Stimulated activated CD4-positive, alpha-beta T cell treated with anti-CD3 and anti-CD28 coated beads, Interleukin-4, amount 100 ng/mL, for 24 hours (primary cell): ENCODE measurements at places on chromosomes 12 and 14.

DNA sequence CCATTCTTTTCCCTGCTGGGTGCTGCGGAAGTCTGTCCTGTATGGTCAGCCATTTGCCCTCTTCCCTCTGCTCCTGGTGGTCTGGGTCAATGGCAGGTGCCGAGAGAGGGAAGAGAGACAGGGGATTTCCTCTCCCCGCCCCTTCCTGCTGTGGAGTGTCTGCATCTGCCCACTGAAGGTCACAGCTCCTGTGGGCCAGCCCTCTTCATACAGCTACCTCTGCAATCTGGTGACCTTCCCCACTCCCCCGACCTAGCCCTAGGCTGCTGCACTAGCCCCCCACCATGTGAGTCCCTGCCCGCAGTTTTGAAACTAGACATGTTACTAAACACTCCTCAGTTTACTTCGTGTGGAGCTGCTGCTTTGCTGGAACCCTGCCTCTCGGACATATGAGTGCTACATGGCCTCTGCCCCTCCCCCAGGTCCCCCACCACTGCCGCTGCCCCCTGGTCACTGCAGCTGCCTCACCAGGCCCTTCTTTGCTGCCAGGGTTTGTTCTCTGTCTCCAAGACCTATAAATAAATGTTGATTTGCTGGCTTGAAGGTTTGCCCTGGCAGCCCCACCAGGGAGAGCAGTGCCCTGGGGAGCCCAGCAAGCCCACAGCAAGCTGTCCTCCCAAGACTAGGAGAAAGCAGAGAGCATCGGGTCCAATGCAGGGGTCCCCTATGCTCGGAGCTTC lies 102.9 kb downstream of the DPF3 start:
- DNase-seq: no peak

DNA sequence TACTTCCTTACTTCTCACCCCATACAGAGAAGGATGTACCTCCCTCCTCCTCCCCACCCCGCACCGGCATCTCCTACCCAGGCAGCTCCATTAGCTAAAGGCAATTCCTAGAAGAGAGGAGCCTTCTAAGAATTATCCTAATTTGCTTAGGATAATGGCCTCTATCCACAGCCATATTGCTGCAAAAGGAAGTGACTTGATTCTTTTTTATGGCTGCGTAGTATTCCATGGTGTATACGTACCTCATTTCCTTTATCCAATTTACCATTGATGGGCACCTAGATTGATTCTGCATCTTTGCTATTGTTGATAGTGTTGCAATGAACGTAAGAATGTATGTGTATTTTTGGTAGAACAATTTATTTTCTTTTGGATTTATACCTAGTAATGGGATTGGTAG lies 189.7 kb downstream of the PCNX1 start:
- no peak for DNase-seq

GRCh38 chr12:68913682-68914081 lies 19.3 kb downstream of the CPM start:
- no peak for DNase-seq

DNA sequence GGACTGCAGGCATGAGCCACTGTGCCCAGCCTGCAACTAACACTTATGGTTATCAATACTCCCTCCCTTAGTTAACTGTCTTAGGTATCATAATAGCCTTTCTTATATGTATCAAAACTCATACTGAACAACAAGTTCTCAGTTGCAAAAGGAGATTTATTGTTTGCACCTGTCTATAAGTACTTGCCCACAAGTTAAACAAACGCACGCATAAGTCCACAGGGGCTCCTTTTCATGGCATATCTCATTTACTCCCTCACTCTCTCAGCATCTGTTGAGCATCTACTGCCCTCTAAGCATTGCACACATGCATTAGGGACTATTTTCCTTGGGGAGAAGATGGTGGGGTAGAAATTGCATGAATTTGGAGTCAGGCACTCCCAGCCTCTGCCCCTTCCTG lies 46.7 kb upstream of the CORO1C start:
- no peak for DNase-seq

- DNase-seq: no peak
Observed at GRCh38 chr12:105741786-105742566, 396.8 kb downstream of the NUAK1 start.

DNA sequence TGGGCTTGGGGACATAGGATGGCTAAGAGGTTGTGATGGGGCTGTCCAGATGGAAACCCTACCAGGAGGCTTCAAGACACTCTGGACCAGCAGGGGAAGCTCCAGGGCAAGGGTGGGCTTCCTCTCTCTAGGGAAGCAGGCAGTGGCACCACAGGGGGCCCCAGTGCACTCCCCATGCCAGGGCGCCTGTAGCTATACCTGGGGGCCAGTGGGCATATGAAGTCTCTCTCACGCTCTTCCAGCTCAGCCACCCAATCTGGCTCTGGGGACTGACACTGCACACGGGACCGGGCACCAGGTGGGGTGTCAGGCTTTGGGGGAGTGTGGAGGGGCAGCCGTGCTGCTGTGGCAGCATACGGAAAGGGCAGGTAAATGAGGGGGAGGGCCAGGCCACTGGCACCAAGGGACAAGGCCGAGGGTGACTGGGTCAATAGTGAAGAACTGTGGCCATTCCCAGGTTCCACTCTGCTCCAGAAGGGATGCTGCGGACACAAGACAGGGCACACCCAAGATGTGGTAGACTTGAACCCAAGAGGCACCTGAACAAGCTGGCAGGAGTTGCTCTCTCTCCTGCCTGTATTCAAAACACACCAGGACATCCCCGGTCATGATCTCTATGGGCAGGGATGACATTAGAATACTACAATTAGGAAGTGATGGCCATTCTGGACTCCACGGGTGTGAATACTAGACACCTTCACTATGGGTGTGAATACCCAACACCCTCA lies 27.5 kb downstream of the RFLNA start:
- DNase-seq: no peak

- DNase-seq: no peak
Observed at GRCh38 chr12:76790564-76791552, 26.9 kb downstream of the ZDHHC17 start.

DNA sequence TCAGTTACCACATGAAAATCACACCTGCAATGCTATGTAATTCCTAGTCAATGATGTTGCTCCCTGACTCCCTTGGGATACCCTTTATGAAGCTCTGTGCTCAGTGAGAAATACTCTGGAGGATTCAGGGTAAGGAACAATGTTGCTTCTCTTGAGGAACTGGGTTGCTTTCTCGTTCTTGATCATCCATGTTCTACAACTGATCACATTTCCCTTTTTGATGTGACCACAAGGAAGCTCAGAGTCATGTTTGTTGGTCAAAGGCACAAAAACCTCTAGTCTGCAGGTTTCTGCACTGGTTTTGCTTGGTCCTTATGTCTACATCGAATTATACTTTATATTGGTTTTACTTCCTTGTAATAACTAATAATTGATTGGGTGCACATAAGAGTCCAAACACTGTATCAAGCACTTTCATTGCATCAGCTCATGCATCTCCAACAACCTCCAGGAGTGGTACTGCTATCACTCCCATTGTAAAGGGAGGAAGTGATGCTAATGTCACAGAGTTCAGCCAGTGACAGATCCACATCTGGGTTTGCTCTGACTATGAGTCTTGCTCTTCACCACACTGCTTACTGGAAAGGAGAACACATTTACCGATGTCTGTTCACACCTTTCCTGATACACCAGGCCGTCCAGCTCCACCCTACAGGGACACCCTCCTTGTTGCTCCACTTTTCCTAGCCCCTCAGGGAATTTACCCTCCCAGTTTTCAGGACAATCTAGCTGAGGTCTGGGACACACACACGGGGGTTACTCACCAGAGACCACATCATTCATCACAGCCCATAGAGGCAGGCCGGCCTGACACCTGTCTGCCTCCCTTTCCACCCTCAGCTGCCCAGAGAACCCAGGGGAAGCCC lies 41.0 kb downstream of the CMKLR1 start:
- DNase-seq: no peak

DNA sequence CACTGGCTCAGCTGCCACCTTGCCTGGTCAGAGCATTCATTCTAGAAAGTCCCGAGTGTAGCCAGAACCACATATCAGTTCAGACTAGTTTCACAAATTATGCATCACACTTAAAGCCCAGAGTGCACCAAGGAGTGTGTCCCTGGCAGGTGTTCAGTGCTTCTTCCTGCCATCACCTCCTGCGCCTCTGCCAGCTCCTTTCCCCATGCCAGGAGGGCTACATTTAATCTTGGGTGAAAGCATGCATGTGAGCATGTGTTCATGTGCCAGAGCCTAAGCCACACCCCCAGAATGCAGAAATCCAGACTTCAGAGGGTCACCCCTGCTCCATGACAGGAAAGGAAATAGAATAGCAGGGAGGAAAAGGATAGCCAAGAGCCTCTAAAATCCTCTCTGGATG lies 381.6 kb downstream of the DPF3 start:
- DNase-seq: no peak

GRCh38 chr14:79583738-79584408 lies 627.4 kb downstream of the DIO2 start:
- DNase-seq: no peak

GRCh38 chr14:68781161-68782021 lies 11.5 kb downstream of the ZFP36L1 start:
- DNase-seq: peak; percentile 60

GRCh38 chr14:54738009-54738408 lies 164.6 kb downstream of the GCH1 start:
- no peak for DNase-seq

GRCh38 chr14:60710494-60710893 lies 13.7 kb downstream of the SIX4 start:
- no peak for DNase-seq

DNA sequence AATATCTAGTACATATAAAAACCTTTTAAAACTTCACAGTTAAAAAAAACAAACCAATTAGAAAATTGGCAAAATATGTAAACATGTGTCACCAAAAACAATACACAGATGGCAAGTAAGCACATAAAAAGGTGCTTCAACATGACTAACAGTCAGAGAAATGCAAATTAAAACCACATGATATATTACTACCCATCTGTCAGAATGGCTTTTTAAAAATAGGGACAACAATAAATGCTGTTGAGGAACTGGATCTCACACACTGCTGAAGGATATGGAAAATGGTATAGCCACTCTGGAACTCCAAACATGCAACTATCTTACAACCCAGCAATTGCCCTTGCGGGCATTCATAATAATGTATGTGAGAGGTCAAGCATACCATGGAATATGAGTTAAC lies 1153.6 kb downstream of the FLRT2 start:
- no peak for DNase-seq

DNA sequence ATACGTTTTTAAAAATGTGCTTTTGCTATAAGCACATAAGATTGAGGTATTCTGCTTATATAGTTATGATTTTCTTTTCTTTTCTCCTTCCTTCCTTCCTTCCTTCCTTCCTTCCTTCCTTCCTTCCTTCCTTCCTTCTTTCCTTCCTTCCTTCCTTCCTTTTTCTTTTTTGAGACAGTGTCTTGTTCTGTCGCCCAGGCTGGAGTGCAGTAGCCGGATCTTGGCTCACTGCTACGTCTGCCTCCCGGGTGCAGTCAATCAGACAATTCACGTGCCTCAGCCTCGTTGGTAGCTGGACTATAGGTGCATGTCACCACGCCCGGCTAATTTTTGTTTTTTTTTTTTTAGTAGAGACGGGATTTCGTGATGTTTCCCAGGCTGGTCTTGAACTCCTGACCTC lies 5.8 kb downstream of the CFAP54 start:
- DNase-seq: no peak

GRCh38 chr12:9404469-9405260 lies 196.5 kb upstream of the PZP start:
- no peak for DNase-seq

- DNase-seq: peak; percentile 67
Observed at GRCh38 chr12:121590476-121591143, 9.8 kb upstream of the KDM2B start.

- peak; percentile 37 for DNase-seq
Observed at GRCh38 chr14:24246765-24247212, 4.4 kb upstream of the TINF2 start.

DNA sequence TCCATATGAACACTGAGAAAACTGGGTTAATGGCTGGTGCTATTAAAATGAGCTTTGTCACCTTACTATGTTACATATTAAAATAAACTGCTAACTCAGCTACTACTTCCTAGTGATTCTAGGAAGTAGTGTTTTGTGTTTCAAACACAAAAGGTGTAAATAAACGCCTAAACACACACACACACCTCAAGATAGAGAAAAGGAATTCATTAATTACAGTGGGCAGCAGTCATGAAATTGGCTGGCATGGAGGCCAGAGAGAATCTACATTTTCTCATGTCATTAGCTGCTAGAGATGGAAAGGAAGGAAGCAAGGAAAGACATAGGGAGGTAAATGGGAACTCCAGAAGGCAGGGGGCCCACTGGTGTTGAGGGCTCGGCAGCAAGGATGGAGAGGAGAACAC lies 787 bp upstream of the PRMT5 start:
- no peak for DNase-seq

DNA sequence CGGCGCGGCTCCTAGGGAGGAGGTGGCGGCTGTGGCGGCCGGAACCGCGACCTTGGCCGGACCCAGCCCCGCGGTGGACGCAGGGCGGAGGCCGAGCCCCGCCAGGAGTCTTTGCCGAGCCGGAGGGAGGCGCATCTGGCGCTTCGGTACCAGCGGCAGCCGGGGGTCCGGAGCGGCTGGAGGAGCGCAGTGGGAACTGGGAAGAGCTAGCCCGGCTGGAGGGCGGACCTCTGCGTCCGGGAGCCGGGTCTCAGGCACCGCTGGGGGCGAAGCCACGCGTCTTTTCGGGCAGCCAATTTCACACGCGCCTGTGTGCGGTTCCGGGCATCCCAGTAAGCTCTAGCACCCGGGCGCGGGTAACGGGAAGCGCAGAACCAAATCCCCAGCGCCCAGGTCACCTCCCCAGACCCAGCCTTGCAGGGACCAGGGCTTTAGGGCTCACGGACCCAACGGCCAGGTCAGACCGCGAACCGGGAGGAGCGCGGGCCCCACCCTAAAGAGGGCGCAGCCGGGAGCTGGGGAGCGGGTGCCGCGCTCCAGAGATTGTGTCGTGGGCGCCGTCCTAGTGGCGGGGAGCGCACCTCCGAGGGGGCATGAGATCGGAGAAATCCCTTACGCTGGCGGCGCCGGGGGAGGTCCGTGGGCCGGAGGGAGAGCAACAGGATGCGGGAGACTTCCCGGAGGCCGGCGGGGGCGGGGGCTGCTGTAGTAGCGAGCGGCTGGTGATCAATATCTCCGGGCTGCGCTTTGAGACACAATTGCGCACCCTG lies 89.4 kb downstream of the GALNT8 start:
- DNase-seq: no peak

- DNase-seq: no peak
Observed at GRCh38 chr14:31252865-31253264, 45.3 kb upstream of the HECTD1 start.

GRCh38 chr12:65121049-65121955 lies at the start of gene WIF1:
Gene WIF1, minus strand, starts transcription at chr12:65121305. Its CDS starts 114 bp downstream, at chr12:65121191.
- no peak for DNase-seq

- no peak for DNase-seq
Observed at GRCh38 chr12:93047118-93047517, 118.0 kb upstream of the EEA1 start.

- DNase-seq: no peak
Observed at GRCh38 chr12:7856516-7856915, 16.2 kb downstream of the SLC2A14 start.

DNA sequence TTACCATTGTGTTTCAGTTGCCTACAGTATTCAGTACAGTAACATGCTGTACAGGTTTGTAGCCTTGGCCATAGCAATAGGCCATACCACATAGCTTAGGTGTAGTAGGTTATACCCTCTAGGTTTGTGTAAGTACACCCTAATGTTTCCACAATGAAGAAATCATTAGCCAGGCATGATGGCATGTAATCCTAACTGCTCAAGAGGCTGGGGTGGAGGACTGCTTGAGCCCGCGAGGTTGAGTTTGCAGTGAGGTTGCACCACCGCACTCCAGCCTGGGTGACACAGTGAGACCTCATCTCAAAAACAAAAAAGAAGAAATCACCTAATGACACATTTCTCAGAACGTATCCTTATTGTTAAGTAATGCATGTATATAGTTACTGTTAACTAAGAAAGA lies 63.2 kb upstream of the KTN1 start:
- no peak for DNase-seq
